ENCODE measurements at places on chromosomes 11 and 22.

- no peak for ATAC-seq
Measured at GRCh38 chr11:105700271-105700670, 90.4 kb downstream of the GRIA4 start.

DNA sequence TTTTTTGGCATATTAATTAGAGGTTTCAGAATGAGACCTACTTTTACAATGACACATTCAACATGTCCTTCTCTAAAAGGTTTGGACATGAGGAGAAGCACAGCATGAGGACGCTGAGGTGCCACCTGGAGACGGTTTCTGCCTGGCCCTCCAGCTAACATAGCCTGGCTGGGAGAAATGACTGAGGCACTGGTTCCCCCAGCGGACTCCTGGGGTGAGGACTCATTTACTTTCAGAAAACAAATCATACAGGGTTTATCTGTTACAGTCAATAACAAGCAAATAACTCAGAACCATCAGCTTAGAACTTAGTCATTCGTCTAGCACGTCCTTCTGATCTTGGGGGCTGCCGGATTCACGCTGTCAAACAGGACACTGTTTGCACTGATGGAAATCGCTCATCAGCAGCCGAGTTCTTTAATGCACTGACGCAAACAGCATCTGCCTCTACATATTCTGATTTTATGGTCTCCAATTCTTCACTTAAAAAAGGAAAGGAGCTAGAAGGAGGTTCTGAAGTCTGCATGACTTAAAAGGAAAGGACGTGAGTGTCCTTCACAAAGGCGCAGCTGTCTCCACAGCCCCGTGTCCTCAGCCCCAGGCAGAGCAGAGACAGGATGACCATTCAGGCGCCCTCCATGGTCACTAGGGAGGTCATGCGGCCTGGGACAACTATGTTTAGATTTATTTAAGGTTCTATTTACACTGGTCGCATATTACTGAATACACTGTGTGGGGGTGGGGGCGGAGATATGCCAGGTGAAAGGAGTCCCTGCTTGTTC is 44.2 kb downstream of the CERK start:
- peak; percentile 76 for ATAC-seq

- no peak for ATAC-seq
Measured at GRCh38 chr11:1292018-1292643, 17.3 kb downstream of the TOLLIP start.

- ATAC-seq: no peak
Measured at GRCh38 chr11:92340839-92341238, 116.2 kb downstream of the FAT3 start.

DNA sequence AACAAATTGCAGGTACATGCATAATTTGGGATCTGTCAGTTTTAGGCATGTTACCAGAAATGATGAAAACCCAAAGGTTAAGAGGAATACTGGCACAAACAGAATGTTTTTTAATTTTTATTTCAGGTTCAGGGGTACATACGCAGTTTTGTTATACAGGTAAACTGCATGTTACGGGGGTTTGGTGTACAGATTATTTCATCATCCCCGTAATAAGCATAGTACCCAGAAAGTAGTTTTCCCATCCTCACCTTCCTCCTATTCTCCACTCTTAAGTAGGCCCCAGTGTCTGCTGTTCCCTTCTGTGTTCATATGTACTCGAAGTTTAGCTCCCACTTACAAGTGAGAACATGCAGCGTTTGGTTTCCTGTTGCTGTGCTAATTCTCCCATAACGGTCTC is 33.0 kb downstream of the PI4KA start:
- ATAC-seq: no peak

- no peak for ATAC-seq
Measured at GRCh38 chr11:1479678-1480118, 6.9 kb downstream of the MOB2 start.

DNA sequence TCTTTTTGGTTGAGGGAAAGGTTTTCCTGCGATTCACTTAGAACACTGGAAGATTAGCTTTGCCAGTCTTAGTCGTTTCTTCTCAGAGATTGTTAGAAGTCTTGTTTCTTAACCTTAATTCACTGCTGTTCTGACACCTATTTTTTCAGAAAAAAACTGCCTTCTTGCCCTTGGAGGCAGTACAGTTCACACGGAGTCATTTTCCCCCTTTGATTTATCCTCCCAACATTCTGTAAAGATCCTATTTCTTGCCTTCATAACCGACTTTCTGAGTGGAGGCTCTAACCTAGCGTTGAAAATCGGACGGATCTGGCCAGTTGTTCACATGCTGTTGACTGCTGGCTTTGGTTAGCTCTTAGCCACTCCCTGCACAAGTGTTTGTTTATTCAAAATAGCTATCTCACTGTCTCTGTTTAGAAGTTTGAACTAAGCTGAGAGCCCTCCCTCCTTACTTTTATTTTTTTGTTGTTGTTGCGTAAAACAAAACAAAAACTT is 737 bp downstream of the BCL2L13 start:
- ATAC-seq: no peak

DNA sequence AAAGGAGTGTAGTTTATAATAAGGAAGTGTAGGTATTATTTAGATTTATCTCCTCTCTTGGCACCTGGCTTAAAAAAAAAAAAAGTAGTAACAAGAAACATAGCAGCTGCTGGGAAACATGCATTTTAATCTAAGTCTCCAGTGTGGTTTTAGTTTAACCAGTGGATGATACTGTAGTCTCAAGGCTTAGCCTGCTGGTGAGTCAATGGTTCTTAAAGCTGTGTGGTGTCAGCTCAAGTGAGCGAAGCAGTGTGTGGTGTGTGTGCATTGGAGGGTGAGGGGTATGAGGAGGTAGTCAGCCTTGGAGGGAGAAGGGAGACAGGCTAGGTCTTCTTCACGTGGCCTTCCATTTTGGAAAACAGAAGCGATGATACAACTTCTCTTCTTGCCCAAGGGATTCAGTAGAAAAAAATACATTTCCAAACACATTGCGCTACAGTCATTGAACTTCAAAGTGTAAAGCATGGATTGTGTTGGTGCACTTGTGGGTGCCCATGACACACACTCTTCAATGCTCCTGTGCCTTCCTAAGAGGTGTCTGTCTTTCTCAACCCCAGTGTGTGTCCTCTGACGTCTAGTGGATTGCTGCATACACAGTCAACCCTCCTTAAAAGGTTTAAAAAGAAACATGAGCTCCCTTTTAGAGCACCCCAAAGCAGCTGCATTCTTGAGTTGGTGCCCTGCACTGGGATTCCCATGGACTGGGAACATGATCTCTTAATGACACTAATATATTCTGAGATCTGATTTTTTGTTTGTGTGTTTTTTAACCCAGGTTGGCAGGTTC is 40.1 kb downstream of the ZBTB16 start:
- ATAC-seq: no peak

DNA sequence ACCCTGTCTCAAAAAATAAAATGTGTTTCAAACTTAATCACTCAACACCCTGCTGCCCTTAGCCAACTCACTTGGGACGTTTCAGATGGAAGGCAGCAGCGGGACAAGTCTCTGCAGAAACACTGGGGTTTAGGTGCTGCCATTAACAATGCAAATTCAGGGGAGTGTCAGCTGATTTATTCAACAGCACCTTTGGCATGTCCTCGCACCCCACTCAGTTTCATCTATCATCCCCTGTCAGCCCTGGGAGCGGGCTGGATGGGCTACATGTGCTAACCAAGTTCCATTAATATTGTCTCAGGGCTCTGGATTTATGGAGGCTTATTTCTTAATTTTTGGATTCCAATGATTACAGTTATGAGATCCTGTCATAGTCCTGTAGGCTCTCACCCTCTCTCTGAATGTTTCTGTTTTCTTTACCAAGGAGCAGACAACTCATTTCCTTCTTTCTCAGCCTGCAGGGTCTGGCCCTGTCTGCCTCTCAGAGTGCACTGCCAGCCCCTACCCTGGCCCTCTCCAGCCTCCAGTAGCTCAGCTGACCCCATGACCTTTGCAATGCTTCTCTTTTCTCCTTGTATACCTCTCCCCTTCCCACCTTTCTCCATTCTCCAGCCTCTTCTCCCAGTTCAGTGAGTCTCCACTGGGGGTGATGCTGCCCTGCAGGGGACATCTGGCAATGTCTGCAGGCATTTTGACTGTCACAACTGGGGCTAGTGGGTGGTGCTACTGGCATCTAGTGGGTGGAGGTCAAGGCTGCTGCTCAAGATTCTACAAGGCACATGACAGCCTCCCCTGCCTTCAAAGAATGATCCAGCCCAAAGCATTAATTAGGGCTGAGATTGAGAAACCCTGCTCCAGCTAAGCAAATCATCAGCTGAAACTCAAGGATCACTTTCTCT is 79.0 kb downstream of the APIP start:
- ATAC-seq: peak; percentile 93

DNA sequence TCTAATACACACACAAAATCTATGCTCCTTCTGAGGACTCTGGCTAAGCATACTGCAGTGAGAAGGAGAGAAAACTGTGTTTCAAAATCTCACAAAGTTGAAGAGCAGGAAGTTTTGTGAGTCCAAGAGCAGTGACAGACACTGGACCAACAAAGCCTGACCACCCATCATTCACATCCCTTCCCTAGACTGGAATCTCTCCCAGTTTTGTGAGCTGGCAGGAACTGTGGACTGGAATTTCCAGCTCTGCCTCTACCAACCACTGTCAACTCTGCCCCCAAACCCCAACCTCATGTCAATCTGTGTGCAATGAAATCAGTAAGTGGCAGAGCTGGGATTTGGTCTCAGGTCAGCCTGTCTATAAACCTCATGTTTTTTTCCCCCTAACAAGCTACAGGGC is 112.6 kb downstream of the ARL14EP start:
- no peak for ATAC-seq

DNA sequence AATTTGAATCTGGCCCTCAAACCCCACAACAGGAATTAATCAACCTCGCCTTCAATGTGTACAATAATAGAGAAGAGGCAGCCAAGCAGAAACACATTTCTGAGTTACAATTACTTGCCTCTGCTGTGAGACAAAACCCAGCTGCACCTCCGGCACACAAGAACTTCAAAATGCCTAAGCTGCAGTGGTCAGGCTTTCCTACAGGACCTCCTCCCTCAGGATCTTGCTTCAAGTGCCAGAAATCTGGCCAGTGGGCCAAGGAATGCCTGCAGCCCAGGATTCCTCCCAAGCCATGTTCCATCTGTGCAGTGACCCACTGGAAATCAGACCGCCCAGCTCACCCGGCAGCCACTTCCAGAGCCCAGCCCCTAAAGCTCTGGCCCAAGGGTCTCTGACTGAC is 3.4 kb upstream of the NDUFC2 start:
- ATAC-seq: no peak

DNA sequence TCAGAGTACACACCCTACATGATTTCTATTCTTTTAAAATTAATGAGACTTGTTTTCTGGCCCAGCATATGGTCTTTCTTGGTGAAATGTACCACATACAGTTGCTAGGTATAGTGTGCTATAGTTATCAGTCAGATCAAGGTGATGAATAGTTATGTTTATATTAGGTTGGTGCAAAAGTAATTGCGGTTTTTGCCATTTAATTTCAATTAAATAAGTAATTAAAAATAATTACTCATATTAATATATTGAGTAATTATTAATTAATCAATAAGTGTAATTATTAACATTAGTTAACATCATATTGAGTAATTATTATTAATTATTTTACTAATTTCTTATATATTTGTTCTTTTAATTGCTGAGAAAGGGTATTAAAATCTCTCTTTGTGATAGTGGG is 56.1 kb downstream of the MYEOV start:
- no peak for ATAC-seq

DNA sequence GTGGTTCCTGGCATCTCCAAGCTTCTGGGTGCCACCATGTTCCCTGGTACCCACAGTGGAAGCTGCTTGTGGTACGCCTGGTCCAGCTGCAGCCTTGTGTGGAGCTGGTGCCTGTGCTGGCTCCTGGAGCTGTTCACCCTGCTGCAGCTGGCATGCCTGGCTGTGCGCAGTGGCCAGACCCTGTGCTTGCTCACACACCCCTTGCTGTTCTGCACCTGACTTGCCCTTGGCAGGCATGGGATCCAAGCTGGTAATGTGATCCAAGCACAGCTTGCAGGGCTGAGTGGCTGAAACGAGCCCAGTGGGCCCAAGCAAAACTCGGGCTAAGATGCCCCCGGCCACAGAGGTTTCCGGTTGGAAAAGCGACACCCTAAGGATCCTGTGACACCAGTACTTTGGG is 104.7 kb upstream of the CLMP start:
- no peak for ATAC-seq

DNA sequence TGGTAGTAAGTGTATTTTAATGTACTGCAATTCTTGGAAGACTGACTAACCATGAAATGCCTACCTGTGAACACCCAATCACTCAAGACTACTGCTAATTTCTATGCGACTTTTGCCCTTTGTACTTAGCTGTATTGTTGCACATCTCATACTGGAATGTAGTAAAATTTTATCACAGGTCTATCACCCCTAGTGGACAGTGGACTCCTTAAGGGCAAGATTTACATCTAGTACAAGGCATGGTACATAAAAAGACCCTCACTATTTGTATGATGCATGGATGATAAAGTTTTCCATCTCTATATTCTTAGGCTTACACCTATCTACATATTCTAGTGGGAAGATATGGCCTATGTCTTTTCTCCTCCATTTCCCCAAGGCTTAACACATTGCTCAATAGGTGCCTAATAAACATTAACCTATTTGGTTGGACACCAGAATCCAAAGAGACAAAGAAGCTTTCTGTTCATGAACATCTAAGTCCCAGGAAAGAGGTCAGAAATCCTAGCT is 26.1 kb downstream of the SERGEF start:
- no peak for ATAC-seq

- ATAC-seq: peak; percentile 56
Measured at GRCh38 chr11:119144825-119145486, 3.9 kb upstream of the ABCG4 start.

- ATAC-seq: no peak
Measured at GRCh38 chr11:84993386-84993785, 633.8 kb downstream of the DLG2 start.

DNA sequence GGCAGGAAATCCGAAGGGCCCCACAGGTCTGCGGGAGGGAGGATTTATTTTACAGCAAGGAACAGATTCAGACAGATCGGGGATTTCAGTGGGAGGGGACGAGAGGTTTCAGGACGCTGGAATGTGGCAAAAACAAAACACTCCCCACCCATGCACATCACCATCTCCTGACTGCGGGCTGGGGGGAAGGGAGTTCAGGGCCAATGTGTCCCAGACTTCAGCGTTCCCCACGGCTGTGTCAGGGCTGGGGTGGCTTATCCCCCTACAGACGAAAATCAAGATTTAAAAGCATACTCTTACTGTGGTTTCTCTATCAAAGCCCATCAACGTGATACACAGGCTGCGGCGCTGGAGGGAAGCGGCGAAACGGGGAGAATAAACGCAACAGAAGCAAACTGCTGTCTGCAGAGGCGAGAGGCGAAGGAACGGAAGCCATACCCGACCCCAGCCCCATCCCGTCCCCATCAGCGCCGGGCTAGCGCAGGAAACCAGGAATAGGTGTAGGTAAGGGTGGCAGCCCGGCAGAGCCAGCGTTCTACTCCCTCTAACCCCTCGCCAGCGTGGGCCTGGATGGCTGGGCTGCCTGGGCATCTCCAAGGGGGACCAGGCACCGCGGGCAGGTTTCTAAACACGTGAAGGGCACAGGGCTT is 2.7 kb downstream of the TENM4 start:
- ATAC-seq: no peak

- ATAC-seq: no peak
Measured at GRCh38 chr11:106133529-106133928, 56.1 kb downstream of the AASDHPPT start.

All from motor neuron (in vitro differentiated cells).